ENCODE measurements at places on chromosomes 3 and 15.

DNA sequence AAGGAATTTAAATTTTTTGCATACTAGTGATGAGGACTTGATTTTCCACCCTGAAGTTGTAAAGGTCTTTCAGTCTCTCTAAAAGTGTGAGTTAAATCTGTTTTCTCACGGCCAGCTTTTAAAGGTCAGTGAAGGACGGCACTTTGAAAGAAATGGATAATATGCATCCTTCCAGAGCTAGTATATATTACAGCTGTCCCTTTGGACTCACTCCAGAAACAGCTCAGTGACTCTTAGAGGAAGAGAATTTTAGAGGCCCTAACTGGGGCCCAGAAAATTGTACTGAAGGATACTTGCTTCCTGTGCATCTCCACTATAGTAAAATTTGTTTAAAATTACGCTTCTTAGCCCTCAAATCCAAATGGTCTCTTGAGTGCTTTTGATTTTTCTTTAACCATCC is 41.6 kb downstream of the PIK3CA start:
- DNase-seq, result no peak

- DNase-seq, result no peak
Measured at GRCh38 chr3:19173945-19174344, 25.6 kb downstream of the KCNH8 start.

GRCh38 chr3:52682016-52682415 is 3.7 kb downstream of the PBRM1 start:
- DNase-seq, result no peak

GRCh38 chr15:68609629-68610028 is 30.8 kb downstream of the CORO2B start:
- no peak for DNase-seq

GRCh38 chr3:62325896-62326295 is 47.5 kb downstream of the FEZF2 start:
- no peak for DNase-seq

DNA sequence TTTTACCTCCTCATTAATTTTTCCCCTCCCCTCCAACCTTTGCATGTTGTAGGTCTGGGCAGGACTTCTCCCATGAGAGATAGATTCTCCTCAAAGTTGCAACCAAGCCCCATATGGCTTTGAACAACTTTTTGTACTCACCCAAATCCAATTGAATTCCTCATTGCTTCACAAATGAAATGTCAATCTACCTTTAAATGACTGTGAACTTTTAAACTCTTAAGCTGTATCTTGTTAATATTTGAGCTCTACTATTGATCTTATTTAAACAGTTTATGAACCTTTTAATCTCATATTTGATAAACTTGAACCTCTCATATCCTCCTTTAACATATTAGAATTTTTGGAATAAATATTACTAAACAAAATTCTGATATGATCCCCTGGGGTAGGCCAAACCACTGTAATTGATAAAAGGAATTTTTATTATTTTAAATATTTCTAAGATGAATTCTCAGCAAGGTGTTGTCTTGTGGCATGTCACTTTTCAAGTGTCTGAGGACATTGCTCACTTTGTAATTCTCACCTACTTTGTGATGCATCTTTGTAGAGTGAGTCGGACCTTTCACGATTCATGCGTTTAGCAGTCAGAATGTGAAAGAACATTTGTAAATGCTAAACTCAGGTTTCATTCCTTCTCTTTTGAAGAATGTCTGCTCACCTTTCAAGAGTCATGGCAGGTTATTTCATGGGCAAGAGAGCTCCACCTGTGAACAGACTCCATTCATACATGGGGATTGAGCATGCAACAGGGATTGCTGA is 23.4 kb upstream of the GREM1 start:
- no peak for DNase-seq

- DNase-seq, result no peak
Measured at GRCh38 chr3:14373753-14374376, 28.5 kb upstream of the SLC6A6 start.

DNA sequence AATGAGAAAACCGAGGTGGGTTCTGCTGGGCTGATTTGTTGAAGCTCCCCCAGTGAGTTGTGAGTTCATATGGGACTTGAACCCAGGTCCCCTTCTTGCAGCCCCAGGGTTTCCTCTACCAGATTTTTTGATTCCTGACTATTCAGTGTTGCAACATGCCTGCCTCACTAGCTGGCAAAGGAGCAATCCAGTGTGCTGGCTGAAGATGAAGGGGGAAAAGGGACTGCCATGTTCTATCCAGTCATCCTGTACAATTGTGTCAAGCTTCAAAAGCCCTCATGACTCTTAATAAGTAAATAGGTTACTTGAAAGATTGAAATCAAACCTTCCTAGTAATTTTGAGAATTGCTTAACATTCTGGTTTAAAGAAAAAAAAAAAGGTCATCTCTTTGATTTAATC is 211.5 kb upstream of the TP63 start:
- DNase-seq, result no peak

All from germinal center (tissue), 1 donor.